Hematopoietic multipotent progenitor cell treated with erythropoietin and hydrocortisone succinate and interleukin-3 and kit ligand, for 15 days (in vitro differentiated cells): ENCODE measurements at places on chromosomes 1 and 21.

- DNase-seq = no peak
Measured at GRCh38 chr1:85607126-85607920, 26.8 kb downstream of the CCN1 start.

GRCh38 chr1:167104256-167104633 is 10.4 kb downstream of the STYXL2 start:
- DNase-seq = no peak

DNA sequence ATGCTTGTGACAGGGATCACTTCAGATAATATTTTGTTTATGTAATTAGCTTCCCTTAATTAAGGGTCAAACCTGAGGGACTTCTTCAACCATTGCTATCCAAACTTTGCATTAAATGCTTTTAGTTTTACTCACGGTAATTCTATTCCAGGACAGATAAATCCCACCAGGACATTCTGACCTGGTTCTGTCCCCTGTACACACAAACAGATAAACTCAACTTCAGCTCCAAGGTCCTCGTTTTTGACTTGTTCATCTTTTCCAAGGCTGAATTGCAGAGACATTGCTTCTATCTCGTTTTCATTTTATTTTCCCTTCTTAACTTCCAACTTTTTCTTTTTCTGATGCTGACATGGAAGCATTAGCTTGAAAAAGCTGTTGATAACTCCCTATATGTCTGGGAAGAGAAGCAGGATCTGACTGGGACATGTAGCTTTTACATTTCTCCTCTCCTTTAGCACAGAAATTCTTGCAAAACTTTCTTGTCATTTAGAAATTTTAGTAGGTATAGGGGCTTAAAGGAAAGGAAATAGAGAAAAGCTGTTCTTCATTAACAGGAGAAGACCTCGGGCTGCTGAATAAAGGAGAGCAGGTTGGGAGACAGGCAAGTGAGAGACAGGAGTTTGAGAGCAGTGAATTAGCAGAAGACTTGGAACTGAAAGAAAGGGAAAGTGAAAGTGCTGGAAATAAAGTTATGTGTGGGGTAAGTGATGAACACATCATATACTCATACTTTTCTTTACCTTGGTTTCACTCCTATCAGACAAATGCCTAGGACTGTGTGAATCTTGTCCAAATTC is 231.7 kb upstream of the B3GALT2 start:
- peak; percentile 27 for DNase-seq

DNA sequence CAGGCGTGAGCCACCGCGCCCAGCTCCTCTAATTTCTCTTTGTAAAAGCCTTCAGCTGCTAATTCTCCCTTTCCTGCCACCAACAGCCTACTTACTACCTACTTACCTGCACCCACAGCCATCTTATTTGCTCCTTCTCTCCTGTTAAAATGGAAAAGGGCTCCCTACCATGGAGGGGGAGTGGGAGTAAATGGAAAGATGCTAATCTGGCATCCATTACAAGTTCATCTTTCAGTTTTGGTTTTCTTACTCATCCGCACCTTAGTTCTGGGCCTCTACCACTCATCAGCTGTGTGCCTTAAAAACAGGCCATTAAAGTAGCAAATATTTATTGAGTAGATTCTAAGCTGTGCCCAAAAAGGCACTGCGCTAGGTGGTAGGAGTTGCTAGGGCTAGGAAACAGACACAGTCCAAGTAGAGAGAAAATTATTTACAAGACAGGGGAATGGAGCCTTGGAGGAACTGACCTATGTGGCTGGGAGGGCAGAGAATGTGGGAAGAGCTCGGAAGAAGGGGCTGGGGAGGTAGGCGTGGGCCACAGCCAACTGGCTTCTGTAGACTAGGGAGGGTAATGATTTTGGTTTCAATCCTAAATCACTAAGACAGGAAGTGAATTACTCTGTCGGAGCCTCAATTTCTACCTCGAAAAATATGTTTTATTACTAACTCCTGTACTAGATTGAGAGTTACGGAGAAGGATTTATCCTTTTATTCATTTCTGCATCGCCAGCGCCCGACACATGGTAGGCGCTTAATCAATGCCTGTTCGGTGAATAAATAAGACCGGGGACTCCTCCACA is 685 bp upstream of the DDI2 start:
- no peak for DNase-seq

DNA sequence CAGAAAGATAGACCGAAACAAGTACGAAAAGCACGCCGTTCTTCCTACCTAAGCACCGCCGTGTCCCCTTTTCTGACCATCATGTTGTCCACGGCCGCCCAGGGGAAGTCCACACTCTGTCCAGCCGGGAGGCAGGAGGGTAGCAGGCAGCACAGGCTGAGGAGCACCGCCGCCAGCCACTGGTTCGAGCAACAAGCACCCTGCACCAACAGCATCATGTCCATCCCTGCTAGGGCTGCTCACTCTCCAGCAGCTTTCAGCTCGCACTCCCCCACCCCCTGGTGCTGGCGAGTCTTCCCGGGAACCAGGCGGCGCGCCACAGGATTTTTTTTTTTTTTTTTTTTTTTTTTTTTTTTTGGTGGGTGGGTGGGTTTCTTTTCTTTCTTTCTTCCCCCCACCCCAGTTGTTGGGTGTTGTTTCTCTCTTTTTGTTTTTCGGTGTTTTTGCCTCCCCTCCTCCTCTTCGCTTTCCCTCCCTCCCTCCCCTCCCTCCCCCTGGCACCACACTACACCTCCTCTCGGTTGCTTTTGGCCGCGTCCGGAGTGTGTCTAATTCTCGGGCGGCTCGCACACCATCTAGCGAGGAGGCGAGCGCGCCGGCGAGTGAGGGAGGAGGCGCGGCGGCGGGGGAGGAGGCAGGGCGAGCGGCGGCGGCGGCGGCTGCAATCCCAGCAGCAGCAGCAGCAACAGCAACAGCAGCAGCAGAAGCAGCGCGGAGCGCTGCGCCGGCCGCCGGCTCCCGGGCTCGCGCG is at the start of gene NEGR1:
TSS of gene NEGR1 (minus strand) at position 269 of the 751 bp plus-strand sequence.
- DNase-seq = no peak

DNA sequence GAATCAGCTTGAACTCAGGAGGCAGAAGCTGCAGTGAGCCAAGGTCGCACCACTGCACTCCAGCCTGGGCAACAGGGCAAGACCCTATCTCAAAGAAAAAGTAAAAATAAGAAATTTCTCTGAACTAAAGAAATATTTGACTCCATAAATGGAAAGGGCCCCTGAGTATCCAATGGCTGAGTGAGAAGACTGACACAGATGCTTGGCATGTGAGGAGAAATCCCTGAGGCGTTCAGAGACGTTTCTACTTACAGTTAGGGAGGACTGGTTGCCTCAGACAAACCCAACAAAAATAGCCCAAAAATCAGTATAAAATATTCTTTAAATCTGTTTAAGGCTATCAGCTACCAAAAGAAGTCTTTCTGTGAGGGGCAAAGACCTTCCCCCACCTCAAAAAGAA is 3.0 kb upstream of the SUMO3 start:
- DNase-seq = no peak

DNA sequence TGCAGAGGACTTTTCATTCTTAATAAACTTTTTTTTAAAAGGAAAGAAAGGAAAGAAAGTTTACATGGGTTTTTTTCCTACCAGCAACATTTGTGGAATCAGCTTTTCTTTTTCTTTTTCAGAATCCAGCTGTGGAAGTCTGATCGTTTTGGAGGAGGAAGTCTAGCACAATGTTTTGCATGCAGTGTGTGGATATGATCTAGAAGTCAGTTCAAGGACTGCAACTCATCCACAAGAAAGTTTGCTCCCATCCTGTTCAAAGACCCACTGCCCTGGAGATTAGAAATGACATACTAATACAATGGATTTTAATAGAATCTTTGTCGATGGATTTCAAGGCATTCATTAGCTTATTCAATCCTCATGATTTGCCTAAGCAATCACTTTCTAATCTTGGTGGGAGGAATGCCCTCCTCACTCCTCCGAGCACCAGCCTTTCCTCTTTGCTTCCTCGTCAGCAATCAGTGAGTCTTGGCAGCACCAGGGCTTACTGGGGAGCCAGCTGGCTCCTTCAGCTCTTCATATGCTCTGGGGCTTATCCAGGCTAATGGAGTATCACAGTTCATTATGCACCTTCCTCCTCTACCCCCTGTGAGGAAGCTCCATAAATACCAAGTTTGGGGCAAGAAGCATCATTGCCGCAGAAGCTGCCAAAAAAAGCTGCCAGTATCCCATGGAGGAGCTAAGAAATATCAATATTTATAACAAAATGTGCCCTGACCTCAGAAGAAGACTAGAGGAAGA is 392.3 kb upstream of the PKN2 start:
- DNase-seq = no peak

DNA sequence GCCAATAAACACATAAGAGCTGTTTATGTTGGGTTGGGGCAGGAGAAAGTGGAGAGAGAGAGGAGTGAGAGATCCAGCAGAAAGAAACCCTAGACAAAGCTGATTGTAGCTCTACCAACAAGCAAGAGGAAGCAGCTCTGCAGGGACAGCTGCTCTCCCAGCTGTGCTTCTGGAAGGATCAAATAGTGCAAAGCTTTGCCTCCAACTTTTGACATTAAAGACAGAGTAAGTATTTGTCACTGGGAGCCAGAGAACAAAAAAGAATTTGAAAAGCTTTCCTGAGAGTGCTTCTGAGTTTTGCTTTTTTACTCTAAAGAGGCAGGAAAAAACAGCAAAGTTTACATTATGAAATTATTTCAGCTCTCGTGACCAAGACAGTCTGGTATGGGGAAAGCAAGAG is 28.5 kb upstream of the C1orf198 start:
- DNase-seq = no peak

DNA sequence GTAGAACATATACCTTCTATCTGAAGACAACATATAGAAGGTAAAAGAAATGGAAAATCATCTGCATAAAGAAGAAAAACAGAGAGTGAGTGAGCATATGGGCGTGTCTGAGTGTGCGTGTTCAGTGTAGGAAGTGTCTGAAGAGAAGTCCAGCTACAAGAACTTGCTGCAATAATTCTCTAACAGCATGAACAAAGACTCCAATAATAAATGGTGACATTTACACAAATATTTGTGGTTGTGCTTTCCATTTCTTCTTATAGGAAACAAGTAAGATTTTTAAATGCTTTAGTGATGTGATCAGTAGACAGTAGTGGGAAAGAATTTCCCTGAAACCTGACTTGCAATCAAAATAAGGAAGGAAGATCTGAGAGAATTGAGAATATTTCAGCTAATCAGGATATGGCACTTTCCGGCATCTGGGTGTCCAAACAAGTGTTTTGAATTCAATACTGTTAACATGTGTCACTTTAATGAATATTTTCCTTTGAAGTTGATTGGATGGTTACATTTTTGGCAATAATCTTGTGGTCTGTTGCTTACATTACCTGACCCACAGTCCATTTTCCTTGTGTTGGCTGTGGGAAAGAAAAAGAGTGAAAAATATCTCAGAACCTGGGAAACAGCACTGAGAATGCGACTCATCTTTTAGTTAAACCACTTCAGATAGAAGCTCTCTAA is 154.0 kb downstream of the TGFB2 start:
- DNase-seq = no peak

DNA sequence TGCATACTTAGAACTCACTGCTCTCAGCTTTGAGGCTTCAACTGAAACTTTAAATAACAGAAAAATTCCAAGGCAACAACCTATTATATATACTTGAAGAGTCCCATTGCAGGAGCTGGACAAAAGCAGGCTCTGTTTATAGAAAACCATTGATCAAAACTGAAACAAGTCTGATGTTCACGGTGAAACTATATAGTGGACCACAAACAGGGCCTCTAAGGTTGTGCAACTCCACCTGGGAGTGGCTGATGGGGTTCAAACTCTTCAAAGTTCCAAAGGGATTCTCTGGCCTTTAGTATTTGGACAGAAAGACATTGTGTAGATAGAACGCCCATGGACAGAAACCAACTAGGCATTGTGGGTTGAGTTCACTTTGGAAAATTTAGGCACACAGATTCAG is 140.3 kb downstream of the ZC3H11B start:
- DNase-seq = no peak

- DNase-seq = no peak
Measured at GRCh38 chr1:90726425-90726985, 9.4 kb upstream of the BARHL2 start.

DNA sequence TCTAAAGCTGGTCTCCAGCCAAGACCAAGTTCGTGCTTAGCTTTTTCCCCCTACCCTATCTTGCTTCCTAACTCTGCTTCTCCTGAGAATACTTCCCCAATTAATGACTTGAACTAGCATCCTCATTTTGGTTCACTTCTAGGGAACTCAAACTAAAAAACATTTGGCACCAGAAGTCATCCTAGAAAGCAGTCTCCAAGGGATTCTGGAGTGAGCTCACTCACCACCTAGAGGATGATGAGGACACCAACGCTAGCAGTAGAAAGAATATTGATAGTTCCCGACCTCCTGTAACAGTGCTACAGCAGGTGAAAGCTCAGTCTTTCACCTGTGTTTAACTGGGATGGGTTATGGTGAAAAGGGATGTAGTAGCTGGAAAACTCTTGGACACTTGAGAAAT is 4.7 kb upstream of the PSMB2 start:
- no peak for DNase-seq

DNA sequence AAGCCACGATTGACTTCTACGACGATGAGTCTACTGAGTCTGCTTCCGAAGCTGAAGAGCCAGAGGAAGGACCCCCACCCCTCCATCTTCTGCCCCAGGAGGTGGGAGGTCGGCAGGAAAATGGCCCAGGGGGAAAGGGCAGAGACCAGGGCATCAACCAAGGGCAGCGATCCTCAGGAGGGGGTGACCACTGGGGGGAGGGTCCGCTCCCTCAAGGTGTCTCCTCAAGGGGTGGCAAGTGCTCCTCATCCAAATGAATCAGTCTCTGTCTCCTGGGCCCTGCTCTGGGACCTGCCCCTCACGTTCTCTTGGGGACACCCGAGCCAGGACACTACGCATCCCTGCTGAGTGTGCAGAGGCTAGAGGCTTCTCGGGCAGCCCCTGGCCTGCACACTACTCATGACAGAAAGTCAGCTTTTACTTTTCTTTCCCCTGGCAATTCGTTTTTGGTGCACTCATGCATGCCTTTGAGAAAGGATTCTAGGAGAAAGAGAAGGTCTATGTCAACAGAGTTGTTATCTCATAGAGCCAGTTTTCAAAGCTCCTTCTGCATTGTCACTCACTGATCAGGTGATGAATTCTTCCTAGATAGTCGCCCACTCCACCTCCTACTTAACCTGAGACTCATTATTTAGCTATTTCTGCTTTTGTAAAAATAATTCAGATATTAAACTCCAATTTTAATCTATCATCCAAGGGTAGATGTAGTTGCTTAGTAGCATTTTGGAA is 11.6 kb downstream of the RIPPLY3 start:
- no peak for DNase-seq

DNA sequence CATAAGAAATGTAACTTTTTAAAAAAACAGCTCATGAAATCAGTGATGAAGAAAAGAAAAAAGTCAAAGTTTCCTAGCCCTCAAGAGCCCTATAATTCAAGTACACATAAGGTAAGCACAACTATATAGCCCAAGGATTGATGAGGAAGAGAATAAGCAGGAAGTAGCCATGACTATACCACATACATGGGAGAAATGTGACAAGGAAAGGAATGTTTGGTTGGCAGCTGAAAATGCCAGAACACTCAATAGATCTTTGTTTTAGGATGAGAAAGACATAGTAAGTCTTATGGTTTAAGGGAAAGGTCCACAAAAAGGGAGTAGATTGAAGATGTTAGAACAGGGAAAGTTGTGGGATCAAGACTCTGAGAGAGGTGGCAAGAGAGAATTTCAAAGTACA is 5.7 kb downstream of the DOCK7 start:
- DNase-seq = no peak

GRCh38 chr1:159010391-159010790 is 684 bp downstream of the IFI16 start:
- DNase-seq = no peak

- no peak for DNase-seq
Measured at GRCh38 chr1:200901350-200901749, 6.7 kb downstream of the INAVA start.
